Vagina (tissue), 2 donors: ENCODE measurements at places on chromosomes 13 and 19. TPM values are rescaled to one million over a fixed set of nuclear protein-coding genes. Genes with fewer than 3 reads are reported as not detected.

- no peak for DNase-seq
- H3K4me1 ChIP-seq, result no peaks in the 10 kb centered on the region
- no peaks in the 10 kb centered on the region for H3K27me3 ChIP-seq
- H3K36me3 ChIP-seq, result no peaks in the 10 kb centered on the region
These were observed 73.4 kb downstream of the RUBCNL start for GRCh38 chr13:46313432-46314257.

GRCh38 chr19:739998-740715, 10.8 kb upstream of the MISP start:
- no peak for DNase-seq
- H3K27ac ChIP-seq, result no peak overlapping the region
- no peaks in the 10 kb centered on the region for H3K4me1 ChIP-seq
- H3K36me3 ChIP-seq, result no peaks in the 10 kb centered on the region
- no peak overlapping the region for H3K4me3 ChIP-seq
- H3K27me3 ChIP-seq, result no peaks in the 10 kb centered on the region

DNA sequence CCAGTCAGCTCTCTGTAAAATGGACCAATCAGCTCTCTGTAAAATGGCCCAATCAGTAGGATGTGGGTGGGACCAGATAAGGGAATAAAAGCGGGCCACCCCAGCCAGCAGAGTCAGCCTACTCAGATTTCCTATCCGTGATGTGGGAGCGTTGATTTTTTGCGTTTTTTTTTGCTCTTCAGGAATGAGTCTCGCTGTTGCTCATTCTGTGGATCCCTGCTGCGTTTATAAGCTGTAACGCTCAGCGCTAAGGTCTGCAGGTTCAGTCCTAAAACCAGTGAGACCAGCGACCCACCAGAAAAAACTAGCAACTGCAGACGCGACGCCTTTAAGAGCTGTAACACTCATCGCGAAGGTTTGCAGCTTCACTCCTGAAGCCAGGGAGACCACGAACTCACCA, 435.7 kb downstream of the SLITRK6 start:
- no peaks in the 10 kb centered on the region for H3K36me3 ChIP-seq
- no peak for DNase-seq
- H3K4me3 ChIP-seq, result no peak overlapping the region
- H3K27me3 ChIP-seq, result no peaks in the 10 kb centered on the region

DNA sequence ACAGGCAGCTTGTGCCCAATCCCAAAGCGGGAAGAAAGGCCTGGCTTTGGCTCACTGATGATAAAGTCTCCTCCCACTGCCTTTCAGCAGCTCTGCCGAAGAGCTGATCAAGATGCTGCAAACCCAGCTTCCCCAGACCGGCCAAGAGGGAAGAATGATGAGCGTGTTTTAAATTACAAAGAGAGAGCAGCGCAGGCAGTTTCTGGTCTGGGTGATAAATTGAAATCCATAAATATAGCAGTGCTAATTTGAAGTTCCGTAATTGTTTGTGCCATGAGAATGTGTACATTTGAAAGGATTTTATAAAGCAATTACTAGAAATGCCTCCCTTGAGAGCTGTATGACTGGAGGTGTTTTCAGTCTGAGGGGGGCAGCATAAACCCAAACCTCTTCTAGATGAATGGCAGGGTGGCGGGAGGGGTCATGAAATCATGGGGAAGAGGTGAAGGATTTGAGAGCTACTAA, 171.8 kb downstream of the STK24 start:
- H3K27me3 ChIP-seq, result no peaks in the 10 kb centered on the region
- H3K4me3 ChIP-seq, result no peak overlapping the region
- H3K27ac ChIP-seq, result no peak overlapping the region
- peaks cover under 1% of the 10 kb centered on the region for H3K4me1 ChIP-seq

DNA sequence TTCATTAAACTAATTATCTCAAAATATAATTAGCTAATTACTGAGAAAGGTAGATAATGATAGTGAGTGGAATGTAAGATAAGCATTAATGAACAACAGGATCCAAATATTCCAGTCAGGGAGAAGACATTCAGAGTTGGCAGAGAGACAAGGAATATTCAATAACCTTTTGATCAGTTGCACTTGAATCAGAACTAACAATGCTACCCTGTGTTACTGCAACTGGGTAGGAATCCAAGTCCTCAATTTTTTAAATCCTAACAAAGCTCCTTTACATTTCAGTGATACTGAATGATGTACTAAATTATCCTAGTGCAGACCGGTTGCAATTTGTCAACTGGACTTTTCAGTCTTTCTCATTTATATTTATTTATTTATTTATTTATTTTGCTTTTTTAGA, 107.1 kb upstream of the MIR17HG start:
- no peak overlapping the region for H3K27ac ChIP-seq
- H3K4me1 ChIP-seq, result no peaks in the 10 kb centered on the region
- DNase-seq, result no peak

- no peaks in the 10 kb centered on the region for H3K4me1 ChIP-seq
- no peak for DNase-seq
- H3K4me3 ChIP-seq, result no peak overlapping the region
These were observed 373.2 kb downstream of the LMO7 start for GRCh38 chr13:76009267-76009890.

GRCh38 chr19:32138416-32138815, 207.0 kb upstream of the ZNF507 start:
- DNase-seq, result no peak
- H3K36me3 ChIP-seq, result no peaks in the 10 kb centered on the region
- H3K4me1 ChIP-seq, result no peaks in the 10 kb centered on the region
- H3K4me3 ChIP-seq, result no peak overlapping the region

- no peak overlapping the region for H3K27ac ChIP-seq
- no peaks in the 10 kb centered on the region for H3K4me1 ChIP-seq
- no peak for DNase-seq
These were observed 2464.5 kb downstream of the PCDH9 start for GRCh38 chr13:64765636-64766035.

DNA sequence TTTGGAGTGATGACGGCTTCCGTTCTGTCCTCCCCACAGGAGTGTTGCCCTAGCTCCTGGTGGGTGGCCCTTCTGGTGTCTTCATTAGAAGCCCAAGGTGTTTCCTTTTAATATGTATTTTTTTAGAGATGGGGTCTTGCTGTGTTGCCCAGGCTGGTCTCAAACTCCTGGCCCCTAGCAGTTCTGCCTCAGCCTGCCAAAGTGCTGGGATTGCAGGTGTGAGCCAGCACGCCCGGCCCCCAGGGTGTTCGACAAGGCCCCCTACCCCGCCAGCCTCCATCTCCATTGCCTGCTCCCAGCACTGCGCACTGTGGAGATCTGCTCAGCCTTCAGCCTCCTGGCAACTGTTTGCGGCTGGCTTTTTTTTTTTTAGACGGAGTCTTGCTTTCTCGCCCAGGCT, 31.2 kb downstream of the BTBD2 start:
- no peaks in the 10 kb centered on the region for H3K4me1 ChIP-seq
- peaks cover 62% of the 10 kb centered on the region for H3K36me3 ChIP-seq
- H3K4me3 ChIP-seq, result no peak overlapping the region
- DNase-seq, result no peak

GRCh38 chr13:52929846-52930245, 81.4 kb upstream of the PCDH8 start:
- H3K36me3 ChIP-seq, result no peaks in the 10 kb centered on the region
- DNase-seq, result no peak
- no peaks in the 10 kb centered on the region for H3K27me3 ChIP-seq
- H3K4me1 ChIP-seq, result peaks cover 19% of the 10 kb centered on the region
- H3K27ac ChIP-seq, result no peak overlapping the region

GRCh38 chr13:31982540-31982939, 49.0 kb upstream of the FRY start:
- no peak overlapping the region for H3K4me3 ChIP-seq
- no peaks in the 10 kb centered on the region for H3K27me3 ChIP-seq
- H3K27ac ChIP-seq, result no peak overlapping the region
- no peaks in the 10 kb centered on the region for H3K36me3 ChIP-seq
- no peak for DNase-seq
- no peaks in the 10 kb centered on the region for H3K4me1 ChIP-seq

DNA sequence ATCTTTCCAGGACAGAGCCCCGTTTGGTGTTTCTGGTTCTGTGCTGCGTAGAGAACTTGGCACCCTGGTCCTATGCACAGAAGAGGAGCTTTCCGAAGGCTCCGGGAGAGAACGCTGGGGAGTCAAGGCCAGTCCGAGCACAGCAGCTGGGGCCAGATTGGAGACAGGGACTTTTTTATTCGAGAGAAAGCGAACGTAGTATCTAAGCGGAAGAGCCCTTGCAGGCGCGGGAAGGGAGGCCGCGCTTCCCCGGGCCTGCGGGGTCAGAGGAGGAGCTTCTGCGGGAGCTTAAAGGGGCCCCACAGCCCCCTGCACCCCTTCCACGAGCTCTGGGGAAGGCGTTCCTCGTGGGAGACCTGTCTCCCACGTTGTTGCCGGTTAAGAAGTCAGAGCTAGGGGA, 48.6 kb upstream of the ARHGEF7 start:
- no peaks in the 10 kb centered on the region for H3K27me3 ChIP-seq
- H3K4me3 ChIP-seq, result peak overlapping the region; percentile 53
- DNase-seq, result no peak
- H3K4me1 ChIP-seq, result no peaks in the 10 kb centered on the region
- no peak overlapping the region for H3K27ac ChIP-seq
- no peaks in the 10 kb centered on the region for H3K36me3 ChIP-seq

DNA sequence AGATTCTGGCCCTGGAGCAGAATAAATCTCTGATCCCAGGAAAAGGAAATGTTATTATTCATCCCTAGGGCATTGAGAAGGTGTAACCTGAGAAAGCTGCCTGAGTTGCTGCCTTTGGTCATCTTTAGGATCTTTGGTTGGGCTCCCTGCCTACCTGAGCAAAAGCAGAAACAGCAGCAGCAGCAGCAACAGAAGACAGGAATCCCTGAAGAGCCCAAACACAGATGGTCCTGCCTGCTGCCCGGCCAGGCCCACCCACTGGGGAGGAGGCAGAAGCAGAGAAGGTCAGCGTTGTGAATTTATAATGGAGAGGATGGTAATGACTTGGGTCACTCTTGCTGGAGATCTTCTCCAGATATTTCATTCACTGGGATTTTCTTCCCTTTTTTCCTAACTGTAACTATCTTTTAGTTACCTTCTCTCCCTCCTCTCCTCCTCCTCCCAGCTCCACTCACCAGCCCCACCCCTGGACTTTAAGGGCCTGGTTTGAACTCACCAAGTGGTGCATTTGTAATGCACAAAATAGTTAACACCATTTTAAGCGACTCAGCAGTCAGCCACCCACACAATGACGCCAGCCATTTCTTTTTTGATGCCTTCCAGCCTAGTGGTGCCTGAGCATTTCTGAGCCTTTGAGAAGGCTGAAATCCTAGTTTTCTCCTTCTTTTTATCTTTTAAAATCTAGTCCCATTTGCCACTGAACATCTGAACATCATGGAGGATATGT, 91.7 kb downstream of the HSPH1 start:
- no peaks in the 10 kb centered on the region for H3K4me1 ChIP-seq
- no peaks in the 10 kb centered on the region for H3K36me3 ChIP-seq
- H3K27me3 ChIP-seq, result no peaks in the 10 kb centered on the region
- DNase-seq, result no peak

- no peak for DNase-seq
- no peaks in the 10 kb centered on the region for H3K27me3 ChIP-seq
- H3K4me1 ChIP-seq, result no peaks in the 10 kb centered on the region
These were observed 4.5 kb downstream of the SLITRK1 start for GRCh38 chr13:83877651-83878355.

- no peaks in the 10 kb centered on the region for H3K36me3 ChIP-seq
- H3K27me3 ChIP-seq, result no peaks in the 10 kb centered on the region
- H3K27ac ChIP-seq, result peak overlapping the region; percentile 31
- H3K4me1 ChIP-seq, result peaks cover 89% of the 10 kb centered on the region
- no peak overlapping the region for H3K4me3 ChIP-seq
- DNase-seq, result no peak
These were observed 47.2 kb downstream of the RFX2 start for GRCh38 chr19:6062961-6063575.

GRCh38 chr13:53237696-53238095, 209.1 kb downstream of the OLFM4 start:
- no peaks in the 10 kb centered on the region for H3K36me3 ChIP-seq
- no peak overlapping the region for H3K27ac ChIP-seq
- no peaks in the 10 kb centered on the region for H3K27me3 ChIP-seq
- H3K4me3 ChIP-seq, result no peak overlapping the region
- no peak for DNase-seq

- H3K4me3 ChIP-seq, result no peak within 1 kb of the TSS
- no peak for DNase-seq
- H3K36me3 ChIP-seq, result no peaks in the 10 kb centered on the region
- no peaks in the 10 kb centered on the region for H3K27me3 ChIP-seq
These were observed at the start of gene OR7G1 for GRCh38 chr19:9115307-9115813. Gene OR7G1 (minus strand): TSS chr19:9115763. CDS start chr19:9115763, 0 bp downstream.

- H3K4me3 ChIP-seq, result no peak overlapping the region
- peaks cover 15% of the 10 kb centered on the region for H3K36me3 ChIP-seq
- H3K27ac ChIP-seq, result no peak overlapping the region
- DNase-seq, result no peak
- H3K27me3 ChIP-seq, result no peaks in the 10 kb centered on the region
These were observed 13.1 kb downstream of the HNRNPM start for GRCh38 chr19:8457827-8458226.

- no peak overlapping the region for H3K4me3 ChIP-seq
- DNase-seq, result no peak
- H3K36me3 ChIP-seq, result no peaks in the 10 kb centered on the region
- no peak overlapping the region for H3K27ac ChIP-seq
- H3K27me3 ChIP-seq, result no peaks in the 10 kb centered on the region
- H3K4me1 ChIP-seq, result peaks cover 10% of the 10 kb centered on the region
These were observed 102.0 kb downstream of the DCLK1 start for GRCh38 chr13:36029166-36029565.

- H3K4me3 ChIP-seq, result no peak overlapping the region
- peaks cover 22% of the 10 kb centered on the region for H3K4me1 ChIP-seq
- H3K36me3 ChIP-seq, result no peaks in the 10 kb centered on the region
- no peak overlapping the region for H3K27ac ChIP-seq
- no peak for DNase-seq
These were observed 1.0 kb upstream of the CGB7 start for GRCh38 chr19:49058562-49058961.

GRCh38 chr19:16897856-16898161, 9.0 kb downstream of the F2RL3 start:
- H3K4me1 ChIP-seq, result peaks cover 13% of the 10 kb centered on the region
- H3K27me3 ChIP-seq, result no peaks in the 10 kb centered on the region
- H3K27ac ChIP-seq, result peak overlapping the region; percentile 73
- no peak for DNase-seq

GRCh38 chr13:59119475-59119874, 1044.3 kb downstream of the DIAPH3 start:
- no peaks in the 10 kb centered on the region for H3K4me1 ChIP-seq
- no peak overlapping the region for H3K27ac ChIP-seq
- no peak for DNase-seq
- no peaks in the 10 kb centered on the region for H3K27me3 ChIP-seq
- no peaks in the 10 kb centered on the region for H3K36me3 ChIP-seq

- DNase-seq, result no peak
- no peaks in the 10 kb centered on the region for H3K36me3 ChIP-seq
- no peaks in the 10 kb centered on the region for H3K27me3 ChIP-seq
- no peak overlapping the region for H3K4me3 ChIP-seq
- H3K4me1 ChIP-seq, result no peaks in the 10 kb centered on the region
- H3K27ac ChIP-seq, result no peak overlapping the region
These were observed 139.4 kb upstream of the KLF12 start for GRCh38 chr13:74273581-74273980.

- no peak overlapping the region for H3K27ac ChIP-seq
- H3K4me3 ChIP-seq, result no peak overlapping the region
- no peaks in the 10 kb centered on the region for H3K36me3 ChIP-seq
- no peaks in the 10 kb centered on the region for H3K27me3 ChIP-seq
- no peak for DNase-seq
These were observed 73.5 kb downstream of the PDS5B start for GRCh38 chr13:32659736-32660135.

The ATP8B3 gene
- 3.2 TPM for total RNA-seq

The ZNF729 gene
- not detected for total RNA-seq

The MIA gene
- total RNA-seq, result 11.0 TPM

The COX7A1 gene
- 33.1 TPM for total RNA-seq

The CYP2S1 gene
- total RNA-seq, result 7.1 TPM

The CEACAM5 gene
- total RNA-seq, result 52.1 TPM

The IL17D gene
- total RNA-seq, result 3.7 TPM

The NLRP5 gene
- not detected for total RNA-seq

The ZNF415 gene
- total RNA-seq, result 6.6 TPM

The LRG1 gene
- total RNA-seq, result 6.9 TPM

The NLRP4 gene
- total RNA-seq, result not detected
